Activated CD4-positive, alpha-beta T cell treated with anti-CD3 and anti-CD28 coated beads for 4 hours (primary cell): ENCODE measurements at places on chromosomes 6 and 20.

- no peak for DNase-seq
Measured at GRCh38 chr6:24923885-24924401, 11.8 kb downstream of the RIPOR2 start.

DNA sequence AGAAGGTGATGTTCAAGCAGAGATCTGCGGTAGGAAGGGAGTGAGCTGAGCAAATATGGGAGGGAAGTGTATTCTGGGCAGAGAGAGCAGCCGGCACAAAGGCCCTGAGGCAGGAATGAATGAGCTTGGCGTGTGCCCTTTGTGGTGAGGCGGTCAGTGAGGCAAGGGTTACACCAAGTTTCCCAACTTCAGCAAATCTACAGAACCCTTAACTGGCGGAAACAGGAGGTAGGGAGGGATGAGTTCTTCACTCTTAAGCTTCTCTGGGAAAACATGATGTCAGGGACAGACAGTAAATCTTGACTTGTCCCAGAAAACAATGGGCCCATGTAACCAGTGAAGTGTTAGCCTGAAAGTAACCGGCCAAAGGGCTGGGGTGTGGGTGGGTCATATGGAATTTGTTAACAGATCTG, 97.1 kb upstream of the PTPN1 start:
- no peak for DNase-seq

GRCh38 chr6:95431637-95432228, 145.6 kb upstream of the MANEA start:
- DNase-seq = no peak

DNA sequence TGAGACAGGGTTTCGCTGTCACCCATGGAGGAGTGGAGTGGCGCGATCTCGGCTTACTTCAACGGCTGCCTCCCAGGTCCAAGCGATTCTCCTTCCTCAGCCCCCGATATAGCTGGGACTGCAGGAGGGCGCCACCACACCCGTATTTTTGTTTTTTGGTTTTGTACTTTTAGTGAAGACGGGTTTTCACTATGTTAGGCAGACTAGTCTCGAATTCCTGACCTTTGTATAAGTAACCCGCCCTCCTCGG, 115.4 kb upstream of the BTN3A2 start:
- DNase-seq = no peak

GRCh38 chr6:149365197-149365596, 34.9 kb upstream of the SUMO4 start:
- DNase-seq = no peak

GRCh38 chr6:170087941-170088581, 202.8 kb downstream of the DLL1 start:
- DNase-seq = peak; percentile 46

DNA sequence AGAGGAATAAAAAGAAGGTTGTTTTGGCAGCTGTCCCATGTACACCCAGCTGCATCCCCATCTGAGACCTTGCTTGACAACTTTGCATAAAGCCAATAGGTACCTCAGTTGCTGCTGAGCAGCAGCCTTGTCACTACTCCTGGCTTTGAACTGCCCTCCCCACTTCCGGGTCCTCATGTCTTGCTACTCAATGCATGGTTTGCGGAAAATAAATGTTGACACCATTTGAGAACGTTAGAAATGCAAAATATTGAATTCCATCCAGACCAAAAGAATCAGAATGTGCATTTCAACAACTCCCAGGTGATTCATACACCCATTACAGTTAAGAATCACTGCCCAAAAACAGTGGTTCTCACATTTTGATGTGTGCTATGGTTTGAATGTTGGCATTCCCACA, 32.9 kb downstream of the GPX5 start:
- no peak for DNase-seq

GRCh38 chr6:98958776-98959175, 11.0 kb upstream of the FBXL4 start:
- no peak for DNase-seq

- DNase-seq = peak; percentile 32
Measured at GRCh38 chr6:7108196-7108963, 619 bp downstream of the RREB1 start.

- no peak for DNase-seq
Measured at GRCh38 chr6:138267971-138268895, 49.9 kb upstream of the PBOV1 start.

DNA sequence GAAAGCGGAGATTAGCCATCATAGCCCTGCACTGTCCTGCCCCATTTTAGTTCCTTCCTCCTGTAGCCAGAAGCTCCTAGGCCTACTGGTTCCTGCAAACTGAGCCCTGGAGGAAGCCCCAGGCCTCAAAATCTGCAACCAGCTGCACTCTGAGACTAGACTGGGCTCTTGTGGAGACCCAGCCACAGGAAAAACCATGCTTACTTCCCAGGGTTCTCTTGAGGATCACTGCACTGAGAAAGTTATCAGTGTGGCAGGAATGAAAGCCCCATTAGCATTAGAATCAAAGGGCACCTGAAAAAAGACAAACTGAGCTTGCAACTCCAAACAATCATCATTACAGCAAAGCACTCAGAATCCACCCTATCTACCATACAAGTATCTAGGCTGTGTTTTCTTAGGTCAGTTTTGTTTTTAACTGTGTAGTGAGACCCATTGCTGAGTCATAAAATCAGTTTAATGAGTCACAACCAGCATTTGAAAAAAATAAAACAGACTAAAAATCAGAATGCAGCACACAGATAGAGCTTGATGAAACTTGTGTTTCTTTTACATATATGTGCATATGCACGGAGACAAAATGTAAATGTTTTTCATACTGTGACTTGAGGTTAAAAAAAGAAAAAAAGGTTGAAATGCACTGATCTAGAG, 91.0 kb downstream of the UNC5CL start:
- no peak for DNase-seq

GRCh38 chr6:41779336-41779735, 364 bp downstream of the FRS3 start:
- no peak for DNase-seq
